ENCODE measurements at places on chromosomes 16 and 17.

DNA sequence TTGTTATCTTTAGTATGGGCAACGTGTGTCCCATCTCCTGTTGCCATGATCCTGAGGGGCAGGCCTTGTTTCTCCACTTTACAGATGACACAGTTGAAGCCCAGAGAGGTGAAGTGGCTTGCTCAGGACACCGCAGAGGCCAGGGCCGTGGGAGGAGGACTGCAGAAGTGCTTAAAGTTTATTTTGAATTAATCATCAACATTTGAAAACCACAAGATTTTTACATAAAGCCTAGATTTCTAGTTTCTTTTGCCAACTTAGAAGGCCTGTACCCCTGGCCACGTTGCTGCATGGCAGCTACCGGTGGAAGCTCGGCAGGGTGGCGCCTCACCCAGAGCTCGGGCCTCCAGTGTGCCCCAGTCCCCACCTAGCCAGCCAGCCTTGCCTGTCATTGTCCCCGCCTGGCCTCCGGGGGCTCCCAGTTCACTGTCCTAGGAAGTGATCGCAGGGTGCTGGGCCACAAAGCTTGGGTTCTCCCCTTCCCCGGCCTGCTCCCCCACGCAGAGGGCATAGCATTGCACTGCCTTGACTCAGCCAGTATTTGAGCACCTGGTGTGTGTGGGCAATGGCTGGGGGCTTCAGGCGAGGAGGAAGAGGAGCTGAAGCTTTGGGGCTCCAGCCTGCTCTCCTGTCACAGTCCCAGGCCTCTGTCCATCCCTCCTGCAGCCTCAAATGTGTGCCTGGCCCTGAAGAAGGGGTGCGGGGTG lies 14.8 kb upstream of the ADCY7 start:
- no peak for DNase-seq

DNA sequence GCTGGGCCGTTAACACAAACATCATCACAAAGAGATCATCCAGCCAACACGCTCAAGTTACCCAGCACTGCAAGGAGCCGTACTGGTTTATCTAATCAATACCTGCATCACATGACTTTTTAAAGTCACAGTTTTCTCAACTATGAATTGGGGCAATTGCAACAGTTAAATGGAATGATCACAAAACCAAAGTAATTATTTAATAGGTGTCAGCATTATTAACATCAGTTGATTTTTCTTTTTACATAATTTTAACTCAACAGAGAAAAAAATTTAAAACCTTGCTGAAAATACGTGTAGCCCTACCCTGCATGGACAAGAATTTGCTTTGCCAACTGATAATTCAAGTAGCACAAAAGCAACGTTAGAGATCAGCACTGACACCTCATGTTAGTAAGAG lies 95.7 kb upstream of the SOX9 start:
- DNase-seq: no peak

GRCh38 chr16:13312063-13312462 lies 410.7 kb downstream of the SHISA9 start:
- DNase-seq: no peak

- DNase-seq: no peak
These were observed 266.3 kb downstream of the FOXL1 start for GRCh38 chr16:86844695-86845094.

GRCh38 chr17:50059256-50059655 lies 3.3 kb downstream of the ITGA3 start:
- DNase-seq: no peak

GRCh38 chr16:80852261-80852872 lies 48.0 kb upstream of the CDYL2 start:
- DNase-seq: no peak

DNA sequence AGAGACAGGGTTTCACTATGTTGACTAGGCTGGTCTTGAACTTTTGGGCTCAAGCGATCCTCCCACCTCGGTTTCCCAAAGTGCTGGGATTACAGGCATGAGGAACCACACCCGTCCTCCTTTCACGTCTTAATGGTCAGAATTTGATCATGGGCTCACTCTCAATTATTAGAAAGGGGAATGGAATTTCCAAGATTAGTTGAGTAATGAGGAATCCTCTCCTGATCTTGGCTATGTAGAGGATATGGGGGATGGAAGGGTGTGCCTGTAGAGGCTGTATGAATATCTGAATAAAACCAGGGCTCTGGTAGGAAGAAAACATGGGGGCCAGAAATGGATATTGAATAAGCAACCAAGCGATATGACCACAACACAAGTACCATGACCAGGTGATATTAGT lies 25.9 kb upstream of the SMURF2 start:
- DNase-seq: no peak

- DNase-seq: no peak
These were observed 60.3 kb downstream of the RMI2 start for GRCh38 chr16:11405331-11406176.

DNA sequence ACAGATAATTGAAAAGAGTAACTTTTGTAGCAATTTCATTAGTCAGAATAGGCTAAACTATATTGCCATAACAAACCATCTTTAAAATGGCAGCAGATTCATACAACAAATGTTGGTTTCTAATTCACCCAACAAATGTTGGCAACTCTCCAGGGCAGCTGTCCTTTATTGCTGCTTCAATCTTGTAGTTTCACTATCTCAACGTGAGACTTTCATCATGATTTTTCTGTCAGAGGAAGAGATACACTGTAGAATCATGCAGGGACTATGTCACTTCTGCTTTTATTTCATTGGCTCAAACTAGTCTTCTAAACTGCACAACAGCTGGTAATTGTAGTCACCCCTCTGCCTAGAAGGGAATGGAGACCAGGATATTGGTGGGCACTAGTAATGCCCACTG lies 174.2 kb downstream of the TANC2 start:
- no peak for DNase-seq

DNA sequence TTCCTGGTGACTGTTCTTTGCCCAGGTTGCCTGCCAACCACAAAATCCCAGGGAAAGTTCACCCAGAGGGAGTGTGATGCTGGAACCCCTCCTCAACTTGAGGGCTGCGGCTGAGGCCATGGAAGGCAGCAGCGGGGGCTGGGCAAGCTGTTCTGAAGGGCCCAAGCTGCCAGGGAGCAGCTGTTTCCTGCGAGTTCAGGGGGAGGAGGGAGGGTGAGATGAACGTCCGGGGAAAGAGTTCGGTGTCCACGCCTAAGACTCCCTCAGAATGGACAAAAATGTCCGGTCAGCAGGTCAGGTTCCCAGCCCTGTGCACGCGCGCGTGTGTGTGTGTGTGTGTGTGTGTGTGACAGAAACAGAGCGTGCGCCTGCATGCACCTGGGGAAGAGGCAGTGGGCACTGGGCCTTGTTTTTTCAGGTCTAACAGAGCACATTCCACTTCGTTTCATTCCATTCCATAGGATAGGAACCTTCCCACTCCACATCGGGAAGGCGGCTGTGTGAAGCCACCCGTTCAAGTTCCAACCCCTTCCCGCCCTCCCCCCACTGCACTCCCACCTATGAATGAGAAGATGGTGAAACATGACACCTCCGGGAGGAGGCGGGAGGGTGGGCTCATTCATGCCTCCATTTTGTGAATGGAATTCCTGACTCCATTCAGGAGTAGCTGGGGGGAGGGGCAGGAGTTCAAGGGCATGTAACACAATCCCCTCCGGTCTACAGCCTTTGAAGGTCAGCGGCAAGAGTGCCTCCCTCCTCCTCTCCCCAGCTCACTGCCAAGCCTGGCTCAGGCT lies 15.7 kb downstream of the ETV4 start:
- DNase-seq: no peak

DNA sequence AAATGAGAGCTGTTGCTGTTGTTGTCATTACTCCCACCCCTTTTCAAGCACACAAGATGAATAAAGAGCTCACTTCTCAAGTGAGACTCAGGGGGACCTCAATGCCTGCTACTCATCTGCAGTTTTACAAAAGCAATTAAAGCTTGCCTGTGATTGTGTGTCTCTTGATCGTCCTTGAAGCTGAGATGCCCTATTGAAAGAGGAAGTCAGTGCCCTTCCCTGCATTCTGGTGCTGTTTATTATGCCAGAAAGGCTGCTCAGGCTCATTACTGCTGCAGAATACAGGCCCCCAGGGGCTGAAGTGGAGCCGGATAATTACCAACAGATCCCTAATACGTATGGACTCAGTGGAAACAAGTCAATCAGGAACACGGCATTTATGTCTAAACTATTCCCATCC lies 147.2 kb downstream of the HS3ST2 start:
- DNase-seq: no peak

DNA sequence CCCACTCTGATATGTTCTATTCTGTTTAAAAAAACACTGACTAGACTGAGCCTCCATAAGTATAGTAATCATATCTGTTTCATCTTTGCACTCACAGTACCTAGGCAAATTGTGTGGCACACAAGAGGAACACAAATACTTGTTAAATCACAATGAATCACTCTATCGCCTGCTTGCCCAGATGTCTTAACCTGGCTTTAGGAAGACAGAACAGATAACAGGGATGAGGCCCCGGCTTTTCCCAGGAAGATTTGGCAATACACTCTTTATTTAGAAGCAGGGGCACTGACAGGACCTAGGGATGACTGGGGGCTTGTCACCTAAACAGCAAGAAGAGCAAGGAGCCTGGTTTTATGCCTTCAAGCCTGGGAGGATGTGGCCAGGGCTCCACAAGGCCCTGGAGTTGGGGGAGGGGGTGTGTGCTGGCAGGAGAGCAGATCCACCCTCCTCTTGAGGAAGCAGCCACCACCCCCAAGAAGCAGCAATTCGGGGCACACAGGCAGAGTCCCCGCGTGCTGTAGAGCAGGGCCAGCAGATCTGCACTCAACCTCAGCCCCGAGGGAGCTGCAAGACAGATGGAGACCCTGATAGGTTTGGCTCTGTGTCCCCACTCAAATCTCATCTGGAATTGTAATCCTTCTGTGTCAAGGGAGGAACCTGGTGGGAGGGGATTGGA lies 41.0 kb upstream of the KSR1 start:
- DNase-seq: no peak

GRCh38 chr16:68696514-68696913 lies 40.6 kb upstream of the CDH1 start:
- DNase-seq: no peak

GRCh38 chr17:27985736-27986399 lies 56.6 kb upstream of the NLK start:
- no peak for DNase-seq

GRCh38 chr16:54171626-54172537 lies 114.7 kb downstream of the IRX3 start:
- DNase-seq: no peak

DNA sequence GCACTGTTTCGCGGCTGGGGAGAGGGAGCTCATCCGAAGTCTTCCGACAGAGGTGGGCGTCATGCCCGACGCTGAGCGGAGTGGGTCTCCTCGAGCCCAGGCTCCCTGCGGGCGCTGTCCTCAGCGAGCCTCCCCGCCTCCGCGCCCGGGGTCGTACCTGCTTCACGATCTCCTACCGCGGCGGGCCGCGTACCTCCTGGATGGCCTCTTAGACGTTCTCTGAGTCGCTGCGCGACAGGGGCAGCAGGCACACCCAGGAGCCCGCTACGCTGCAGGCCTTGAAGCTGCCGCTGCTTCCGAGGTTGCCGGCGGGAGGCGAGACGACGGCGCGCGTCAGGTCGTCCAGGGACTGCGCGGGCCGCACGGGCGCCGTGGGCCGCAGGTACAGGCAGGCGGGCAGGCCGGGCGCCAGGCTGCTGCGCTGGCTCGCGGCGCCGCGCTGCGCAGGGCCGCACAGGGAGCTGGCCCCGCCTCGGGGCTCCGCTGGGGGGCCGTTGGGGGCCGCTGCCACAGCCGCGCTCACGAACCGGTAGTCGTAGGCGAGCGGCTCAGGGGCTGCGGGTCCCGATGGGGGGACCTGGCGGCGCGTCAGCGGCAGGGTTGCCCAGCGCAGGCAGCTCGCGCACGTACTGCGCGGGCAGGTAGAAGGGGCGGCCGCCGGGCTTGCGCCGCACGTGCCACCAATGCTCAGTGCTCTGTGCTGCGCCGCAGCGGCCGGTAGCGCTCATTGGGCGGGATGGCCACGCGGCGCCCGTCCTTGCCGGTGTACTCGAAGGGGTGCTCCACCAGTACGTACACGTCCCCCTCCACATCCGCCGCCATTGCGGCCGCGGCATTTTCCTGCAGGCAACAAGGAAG lies 116.4 kb upstream of the SMURF2 start:
- DNase-seq: peak; percentile 50

DNA sequence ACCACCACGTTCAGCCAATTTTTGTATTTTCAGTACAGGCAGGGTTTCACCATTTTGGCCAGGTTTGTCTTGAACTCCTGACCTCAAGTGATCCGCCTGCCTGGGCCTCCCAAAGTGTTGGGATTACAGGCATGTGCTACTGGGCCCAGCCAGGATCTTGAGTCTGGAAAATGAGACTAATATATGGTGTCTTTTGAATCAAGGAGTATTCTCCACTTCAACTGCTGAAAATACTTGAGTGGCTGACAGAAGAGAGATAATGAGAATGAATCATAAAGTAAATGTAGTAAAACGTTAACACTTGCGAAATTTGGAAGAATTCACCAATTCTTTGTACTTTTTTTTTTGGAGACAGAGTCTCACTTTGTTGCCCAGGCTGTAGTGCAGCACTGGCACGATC lies 16.6 kb downstream of the SMYD4 start:
- DNase-seq: no peak

- DNase-seq: no peak
These were observed at the start of gene NPTX1 for GRCh38 chr17:80475910-80476876. Gene NPTX1, minus strand, starts transcription at chr17:80476607. Its CDS starts 161 bp downstream, at chr17:80476446.

- no peak for DNase-seq
These were observed 73.1 kb downstream of the LMF1 start for GRCh38 chr16:897701-898100.

DNA sequence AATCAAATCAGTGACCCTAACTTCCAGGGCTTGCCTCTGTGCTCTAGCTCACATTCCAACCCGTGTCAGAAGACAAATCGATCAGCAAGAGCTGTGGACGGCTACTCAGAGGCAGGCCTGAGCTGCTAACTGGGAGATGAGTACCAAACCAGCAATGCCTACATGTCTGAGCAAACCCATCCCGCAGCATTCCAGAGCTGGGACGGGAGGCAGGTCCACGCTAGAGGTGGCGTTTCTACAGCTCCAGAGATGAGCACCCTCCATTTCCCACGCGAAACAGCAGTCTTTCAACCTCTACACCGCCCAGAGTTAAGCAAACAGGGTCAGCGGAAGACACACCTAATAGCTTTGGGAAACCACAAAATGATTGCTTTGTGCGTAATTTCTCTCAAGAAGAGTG lies 6.5 kb downstream of the NXN start:
- DNase-seq: no peak

- no peak for DNase-seq
These were observed 13.1 kb upstream of the ZFHX3 start for GRCh38 chr16:73060892-73061490.

Data from left lobe of liver (tissue), 2 donors.